ENCODE measurements at places on chromosomes 12 and 14. TPM values are rescaled to one million over a fixed set of nuclear protein-coding genes. Genes with fewer than 3 reads are reported as not detected.

PZP gene
- total RNA-seq = not detected

CD69 gene
- not detected for total RNA-seq

KIF26A gene
- total RNA-seq = 5.9 TPM

CIDEB gene
- 1.8 TPM for total RNA-seq

DNA sequence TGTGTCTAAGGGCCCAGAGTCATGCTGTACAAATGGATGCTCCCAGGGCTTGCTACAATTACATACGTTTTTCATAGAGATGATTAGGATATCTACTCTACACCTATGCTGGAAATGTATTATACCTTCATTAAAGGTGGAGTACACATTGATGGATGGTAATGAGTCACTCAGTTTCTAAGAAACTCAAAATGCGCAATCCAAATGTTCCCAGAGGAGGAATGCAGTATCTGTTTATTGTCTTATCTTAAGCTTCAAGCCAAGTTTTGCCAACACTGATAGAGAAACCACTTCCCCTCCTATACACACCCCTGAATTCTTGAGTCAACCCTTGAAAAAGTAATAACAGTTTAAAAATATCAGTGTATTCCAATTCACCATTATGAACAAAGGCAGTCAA, 266.6 kb upstream of the FAR2 start:
- DNase-seq = no peak

- DNase-seq = peak; percentile 22
Observed at GRCh38 chr14:58712357-58712756, 74.6 kb downstream of the DACT1 start.

DNA sequence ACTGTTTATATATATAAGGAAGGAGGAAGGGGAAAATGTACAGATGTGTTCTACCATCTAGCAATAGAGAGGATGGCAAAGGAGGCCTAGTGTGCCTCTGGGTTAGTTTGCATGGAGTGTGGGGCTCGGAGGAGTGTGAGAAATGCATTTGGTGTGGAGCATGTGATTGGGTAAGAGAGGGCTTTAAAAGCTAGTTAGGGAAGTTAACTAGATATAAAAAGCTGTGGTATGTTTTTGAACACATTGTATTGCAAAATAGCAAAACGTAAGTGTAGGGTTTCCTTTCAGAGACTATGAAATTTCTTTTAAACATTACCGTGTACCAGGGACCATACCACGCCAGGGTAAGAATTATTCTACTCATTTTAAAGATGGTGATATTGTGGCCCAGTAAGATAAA, 53.3 kb upstream of the STXBP6 start:
- no peak for DNase-seq

GRCh38 chr14:43172899-43173548, 1334.1 kb downstream of the FSCB start:
- DNase-seq = no peak

- no peak for DNase-seq
Observed at GRCh38 chr12:89230376-89231315, 121.7 kb downstream of the DUSP6 start.

- no peak for DNase-seq
Observed at GRCh38 chr12:90954921-90955320, at the start of gene CCER1. TSS of gene CCER1 (minus strand) at chr12:90955176. CDS start at chr12:90954742, 434 bp downstream.

GRCh38 chr12:88035907-88036289, 6.7 kb upstream of the C12orf50 start:
- no peak for DNase-seq

- no peak for DNase-seq
Observed at GRCh38 chr12:84408936-84409335, 503.7 kb downstream of the SLC6A15 start.

- no peak for DNase-seq
Observed at GRCh38 chr14:101442451-101442850, 118.8 kb upstream of the DIO3 start.

DNA sequence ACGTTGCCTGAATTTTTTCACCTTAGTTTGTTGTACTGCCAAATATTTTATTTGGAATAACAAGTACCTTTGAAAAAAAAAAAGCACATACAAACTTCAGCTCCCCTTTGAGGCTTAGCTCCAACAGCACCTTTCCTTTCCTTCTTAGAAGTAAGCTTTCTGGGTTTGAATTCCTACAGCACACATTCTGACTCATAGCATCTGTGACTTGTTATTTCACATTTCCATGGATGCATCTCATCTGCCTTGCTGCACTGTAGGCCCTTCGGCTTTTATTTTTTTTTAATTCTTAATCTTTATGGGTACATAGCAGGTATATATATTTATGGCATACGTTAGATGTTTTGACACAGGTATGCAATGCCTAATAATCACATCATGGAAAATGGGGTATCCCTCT, 7.2 kb downstream of the LGALS3 start:
- DNase-seq = no peak

DNA sequence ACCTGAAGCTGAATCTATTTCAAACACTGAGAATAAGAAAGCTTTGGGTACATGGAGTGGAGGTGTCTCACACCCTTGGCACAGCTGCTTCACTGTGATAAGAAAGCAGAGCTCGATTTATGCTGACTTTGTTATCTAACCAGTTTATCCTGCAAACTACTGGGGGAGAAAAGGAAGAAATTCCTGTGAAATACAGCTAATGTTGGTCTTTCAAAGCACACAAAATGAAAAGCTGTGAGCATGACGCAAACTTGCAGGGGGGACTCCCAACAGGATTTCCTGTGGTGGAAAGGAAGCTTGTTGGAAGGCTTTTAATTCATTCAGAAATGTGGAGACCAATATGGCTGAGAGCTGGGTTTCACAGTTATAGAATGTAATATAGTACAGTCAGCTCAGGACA, 53.4 kb downstream of the SRGAP1 start:
- DNase-seq = no peak

DNA sequence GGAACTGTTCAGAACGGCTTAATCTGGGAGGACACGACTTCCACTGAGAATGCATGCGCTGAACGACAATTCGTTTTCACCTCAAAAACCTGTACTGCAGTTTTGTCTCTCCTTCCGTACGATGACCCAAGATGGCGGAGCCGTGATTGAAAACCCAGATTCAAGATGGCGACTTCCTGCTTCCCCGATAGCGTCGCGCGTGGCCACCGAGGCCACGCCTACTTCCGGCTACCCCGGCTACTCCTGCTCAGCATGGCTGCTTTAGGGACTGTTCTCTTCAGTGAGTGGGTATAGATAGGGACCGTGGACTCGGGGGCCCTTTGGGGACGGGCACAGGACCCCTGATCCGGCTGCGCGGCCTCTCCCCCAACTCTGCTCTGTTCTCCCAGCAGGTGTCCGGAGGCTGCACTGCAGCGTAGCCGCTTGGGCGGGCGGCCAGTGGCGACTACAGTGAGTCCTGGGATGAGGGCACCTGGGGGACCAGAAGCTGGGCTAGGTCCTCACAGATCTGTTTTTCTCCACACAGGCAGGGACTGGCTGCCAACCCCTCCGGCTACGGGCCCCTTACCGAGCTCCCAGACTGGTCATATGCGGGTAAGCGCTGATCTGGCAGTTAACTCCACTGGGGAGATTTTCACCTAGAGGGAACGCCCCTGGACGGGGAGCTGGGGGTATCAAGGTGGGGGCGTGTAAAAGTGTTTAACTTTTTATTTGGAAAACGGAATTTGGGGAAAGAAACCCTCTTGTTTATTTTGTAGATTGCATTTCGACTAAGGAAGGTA, at the start of gene MRPL52:
TSS of gene MRPL52 (plus strand) at position 227 of the 782 bp plus-strand sequence. CDS start at position 253, 26 bp downstream.
- peak; percentile 82 for DNase-seq

DNA sequence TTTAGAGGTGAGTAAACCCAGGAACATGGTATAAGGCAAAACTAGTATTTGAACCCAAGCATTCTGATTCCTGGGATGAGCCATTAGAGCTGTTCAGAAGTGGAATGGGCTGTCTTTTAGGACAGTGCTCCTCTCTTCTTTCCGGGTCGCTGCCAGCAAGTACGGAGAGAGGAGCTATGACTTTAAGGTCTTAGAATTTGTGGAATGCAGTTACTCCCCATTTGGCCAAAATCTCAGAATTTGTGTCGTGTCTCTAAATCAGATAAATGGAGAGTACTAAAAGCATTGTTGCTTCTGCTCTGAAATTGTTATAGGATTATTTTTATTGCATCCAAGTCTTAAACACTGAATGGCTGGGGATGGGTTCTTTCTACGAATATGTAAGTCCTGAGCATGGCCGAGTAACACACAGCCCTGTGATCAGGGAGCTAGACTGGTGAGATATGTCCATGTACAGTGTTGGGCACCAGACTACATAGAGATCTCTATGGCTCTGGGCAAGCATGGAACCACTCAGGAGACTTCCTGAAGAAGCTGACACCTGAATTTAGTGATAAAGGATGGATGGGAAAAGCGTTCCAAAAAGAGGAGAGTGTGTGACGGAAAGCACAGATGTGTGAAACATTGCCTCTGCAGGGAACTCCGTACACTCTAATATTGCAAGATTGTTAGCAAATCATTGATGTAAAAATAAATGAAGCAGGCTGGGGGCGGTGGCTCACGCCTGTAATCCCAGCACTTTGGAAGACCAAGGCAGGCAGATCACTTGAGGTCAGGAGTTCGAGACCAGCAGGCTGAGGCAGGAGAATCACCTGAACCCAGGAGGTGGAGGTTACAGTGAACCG, 184.7 kb downstream of the SRGAP1 start:
- DNase-seq = no peak

Data from glutamatergic neuron (in vitro differentiated cells).